ENCODE measurements at places on chromosomes 1 and 21.

- peak; percentile 39 for DNase-seq
Observed at GRCh38 chr1:62295921-62296491, 23.2 kb downstream of the KANK4 start.

DNA sequence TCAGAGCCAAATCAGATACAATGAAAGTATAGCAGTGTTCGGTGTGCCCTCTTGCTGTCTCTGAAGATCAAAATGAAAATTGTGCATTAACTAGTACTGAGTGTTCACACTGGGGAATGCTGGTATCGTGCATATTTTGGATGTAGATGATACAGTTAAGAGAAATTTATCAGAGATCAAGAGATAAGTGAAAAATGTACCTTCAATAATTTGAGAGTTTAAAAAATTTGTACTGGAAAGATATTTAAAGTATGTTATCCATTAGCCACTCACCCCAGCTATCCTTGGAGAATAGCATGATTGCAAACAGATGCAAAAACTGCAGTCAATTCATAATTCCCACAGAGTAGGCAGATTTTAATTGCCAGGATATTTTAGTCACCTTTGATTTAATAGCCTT, 56.4 kb downstream of the GREM2 start:
- no peak for DNase-seq

GRCh38 chr1:28779751-28780408, 32.1 kb upstream of the OPRD1 start:
- DNase-seq = no peak

DNA sequence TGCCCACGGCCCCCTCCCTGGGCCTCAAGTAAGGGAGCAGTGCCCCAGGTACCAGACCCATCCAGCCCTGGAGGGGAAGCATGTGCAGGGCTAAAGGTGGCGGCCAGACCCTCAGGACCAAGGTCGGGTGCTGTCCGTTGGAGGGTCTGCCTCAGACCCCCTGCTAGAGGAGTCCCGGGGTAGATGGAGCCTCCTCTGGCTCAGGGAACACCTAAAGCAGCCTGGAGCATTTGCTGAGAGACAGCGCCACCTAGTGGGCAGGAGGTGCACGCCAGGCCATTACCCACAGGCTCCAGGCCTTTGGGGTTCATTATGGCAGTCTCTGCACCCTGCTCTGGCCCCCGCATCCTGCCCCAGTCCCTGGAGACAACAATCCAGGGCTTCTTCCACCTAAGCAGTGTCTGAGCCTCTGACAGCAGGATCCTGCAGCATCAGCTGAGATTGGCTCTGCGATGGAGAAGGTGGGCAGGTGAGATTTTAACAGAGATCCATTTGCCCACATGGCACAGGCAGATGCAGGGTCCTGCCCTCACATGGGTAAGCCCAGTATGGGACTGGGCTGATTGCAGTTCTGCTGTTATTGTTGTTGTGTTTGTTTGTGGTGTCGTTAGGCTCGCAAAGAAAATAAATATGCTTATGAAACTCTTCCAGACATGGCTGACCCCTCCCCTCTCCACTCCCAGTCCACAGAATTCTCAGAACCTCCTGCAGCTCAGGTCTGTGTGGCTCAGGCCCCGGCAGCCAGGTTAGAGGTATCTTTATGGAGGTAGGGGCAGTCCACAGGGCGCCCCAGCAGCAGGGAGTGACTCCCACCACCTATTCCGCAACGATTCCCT, 42.4 kb downstream of the CTNNBIP1 start:
- DNase-seq = no peak

- no peak for DNase-seq
Observed at GRCh38 chr1:96075704-96076455, 645.7 kb upstream of the PTBP2 start.

- no peak for DNase-seq
Observed at GRCh38 chr1:113210248-113210647, 137.2 kb downstream of the LRIG2 start.

DNA sequence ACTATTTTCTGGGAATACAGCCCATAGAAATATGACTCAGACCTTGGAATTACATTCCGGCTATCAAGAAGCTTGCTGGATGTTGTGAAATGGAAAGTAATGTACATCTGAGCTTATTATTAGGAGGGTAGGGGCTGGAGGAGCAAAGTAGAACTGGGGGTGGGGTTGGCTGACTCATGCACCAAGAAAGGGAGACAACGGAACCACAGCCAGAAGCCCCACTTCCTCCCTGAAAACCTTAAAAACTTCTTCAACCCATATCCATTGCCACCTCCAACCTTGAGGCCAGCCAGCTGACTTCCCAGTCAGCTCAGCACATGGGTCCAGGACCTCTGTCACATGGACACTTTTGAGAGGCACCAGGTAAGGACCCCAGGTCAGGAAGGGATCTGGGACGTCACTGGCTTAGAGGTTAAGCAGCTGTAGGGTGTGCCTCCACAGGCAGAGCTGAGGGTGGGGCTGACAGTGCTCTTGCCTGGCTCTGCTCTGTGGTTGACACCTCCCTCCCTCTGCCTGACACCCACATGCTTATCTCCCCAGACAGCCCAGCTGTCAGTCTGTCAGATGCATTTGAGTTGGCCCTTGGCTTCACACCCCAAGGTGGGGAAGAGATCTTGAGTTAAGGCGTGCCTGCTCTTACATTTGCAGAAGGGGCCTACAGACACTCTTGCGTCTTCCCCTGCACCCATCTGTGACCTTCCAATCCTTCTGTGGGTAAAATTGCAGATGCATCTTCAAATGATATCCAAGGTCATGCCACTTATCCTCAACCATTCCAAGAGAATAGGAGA, 5.7 kb upstream of the ZNF683 start:
- DNase-seq = peak; percentile 31

DNA sequence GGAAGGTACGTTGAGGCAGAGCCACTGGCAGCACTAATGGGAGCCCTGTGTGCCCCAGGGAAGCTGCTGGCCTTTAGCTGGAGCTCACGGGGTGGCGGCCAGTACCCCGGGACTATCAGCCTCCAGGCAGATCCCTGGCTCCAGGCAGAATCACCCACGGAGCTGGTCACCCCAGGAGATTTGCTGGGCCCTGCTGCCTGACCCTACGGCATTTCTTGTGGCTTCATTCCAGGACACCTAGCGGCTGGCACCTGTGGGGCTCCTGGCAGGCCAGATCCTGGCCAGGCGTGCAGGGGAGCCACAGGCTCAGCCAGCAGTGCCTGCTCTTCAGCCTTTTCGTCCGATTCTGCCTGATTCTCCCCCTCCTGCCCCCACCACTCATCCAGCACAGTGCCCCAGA, 7.1 kb downstream of the PADI1 start:
- DNase-seq = no peak

DNA sequence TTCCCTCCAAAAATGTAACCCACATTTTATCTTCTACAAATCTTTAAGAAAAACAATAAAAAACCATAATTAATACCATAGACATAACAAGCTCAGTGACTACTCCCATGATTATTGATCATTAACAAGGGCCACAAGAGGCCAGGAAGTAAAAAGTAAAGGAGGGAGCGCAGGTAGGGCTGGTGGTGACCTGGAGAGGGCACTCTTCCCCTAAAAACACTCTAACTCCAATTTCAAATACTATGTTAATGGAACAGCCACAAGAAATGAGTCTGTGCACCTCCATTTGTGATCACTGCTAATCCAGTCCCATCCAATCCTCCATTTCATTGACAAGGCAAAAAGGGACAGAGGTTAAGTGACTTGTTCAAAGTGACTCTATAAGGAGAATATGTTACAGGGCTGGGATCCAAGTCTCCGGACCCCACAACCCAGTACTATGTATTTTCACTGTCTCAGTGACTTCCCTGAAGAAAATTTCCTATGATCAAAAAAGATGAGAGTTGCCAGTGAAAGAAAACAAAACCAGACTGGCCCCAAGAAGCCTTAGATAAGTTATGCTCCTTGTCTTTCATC, 41.2 kb upstream of the CFAP298 start:
- no peak for DNase-seq

- DNase-seq = no peak
Observed at GRCh38 chr1:6475381-6476133, 9.6 kb upstream of the TNFRSF25 start.

DNA sequence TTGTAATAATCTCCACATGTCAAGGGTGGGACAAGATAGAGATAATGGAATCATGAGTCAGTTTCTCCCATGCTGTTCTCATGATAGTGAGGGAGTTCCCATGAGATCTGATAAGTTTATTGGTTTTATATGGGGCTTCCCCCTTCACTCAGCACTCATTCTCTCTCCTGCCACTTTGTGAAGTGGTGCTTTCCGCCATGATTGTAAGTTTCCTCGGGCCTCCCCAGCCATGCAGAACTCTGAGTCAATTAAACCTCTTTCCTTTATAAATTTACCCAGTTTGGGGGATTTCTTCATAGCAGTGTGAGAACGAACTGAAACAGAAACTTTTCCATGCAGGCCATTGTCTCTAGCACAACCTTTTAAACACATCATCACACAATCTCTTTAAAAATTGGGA, 221.5 kb upstream of the BRINP3 start:
- DNase-seq = no peak

DNA sequence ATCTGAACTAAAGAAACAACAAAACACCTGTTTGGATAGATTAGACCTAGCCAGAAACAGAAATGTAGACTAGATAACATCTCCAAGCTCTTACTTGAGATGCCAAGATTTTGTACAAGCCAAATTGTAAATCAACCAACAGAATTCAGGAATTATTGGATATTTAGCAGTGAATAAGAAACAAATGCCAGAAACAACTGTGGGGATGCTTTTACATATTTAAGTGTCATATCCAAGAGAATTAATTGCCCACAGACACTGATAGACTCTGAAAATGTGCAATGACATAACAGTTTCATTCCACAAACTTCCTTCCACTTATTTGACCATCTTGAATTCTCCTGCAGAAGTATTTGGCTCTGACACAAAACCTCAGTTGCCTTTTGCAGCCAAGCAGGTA, 92.3 kb downstream of the SGIP1 start:
- DNase-seq = no peak

GRCh38 chr1:245776139-245776538, 621.4 kb downstream of the KIF26B start:
- no peak for DNase-seq

GRCh38 chr1:212118872-212119260, 83.3 kb downstream of the DTL start:
- no peak for DNase-seq

DNA sequence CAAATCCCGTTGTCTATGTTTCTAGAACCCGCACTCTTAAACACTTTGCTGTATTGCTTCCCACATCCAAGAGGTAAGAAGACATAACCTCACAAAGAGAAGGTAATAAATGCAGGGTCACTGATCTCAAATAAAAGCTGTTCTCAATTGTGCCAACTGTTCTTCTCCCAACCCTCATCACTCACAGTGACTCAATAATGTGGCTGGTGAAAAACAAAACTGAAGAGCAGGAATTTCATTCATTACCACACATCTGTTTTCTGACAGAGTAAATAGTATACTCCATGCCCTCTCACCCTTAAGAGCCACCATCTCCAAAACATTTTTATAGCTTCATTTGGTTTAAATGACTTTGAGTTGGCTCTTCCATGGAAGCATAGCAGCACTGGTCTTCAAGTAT, 6.2 kb upstream of the ERICH3 start:
- DNase-seq = no peak

DNA sequence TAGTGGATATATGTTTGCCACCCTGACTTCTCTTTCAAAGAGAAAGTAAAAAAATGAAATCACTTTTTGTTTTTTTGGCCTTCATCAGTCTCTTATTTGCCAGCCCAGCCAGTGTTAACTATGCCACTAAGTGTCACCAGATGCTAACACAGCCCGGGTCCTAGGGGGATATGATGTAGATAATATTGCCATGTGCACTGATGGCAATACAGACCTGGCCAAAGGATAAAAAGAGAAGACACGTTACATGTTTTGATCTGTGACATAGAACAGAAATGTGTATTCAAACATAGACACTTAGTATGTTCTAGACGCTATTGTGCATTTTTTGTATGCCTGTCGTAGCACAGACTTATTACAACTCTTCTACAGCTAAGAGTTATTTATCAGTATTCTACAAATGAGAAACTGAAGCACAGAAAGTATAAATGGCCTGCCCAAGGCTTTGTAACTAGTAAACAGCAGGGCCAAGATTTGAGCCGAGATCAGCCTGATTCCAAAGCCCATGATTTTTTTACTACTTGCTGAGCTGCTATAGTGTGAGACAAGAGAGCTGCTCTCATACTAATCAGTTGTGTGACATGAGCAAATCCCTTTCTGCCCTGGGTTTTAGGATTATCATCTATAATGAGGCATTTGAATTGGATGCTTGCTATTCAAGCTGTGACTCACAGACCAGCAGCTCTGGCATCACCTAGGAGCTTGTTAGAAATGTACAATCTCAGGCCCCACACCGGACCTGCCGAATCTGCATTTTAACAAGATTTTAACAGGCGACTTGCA, 6.3 kb downstream of the LRRC53 start:
- DNase-seq = no peak

DNA sequence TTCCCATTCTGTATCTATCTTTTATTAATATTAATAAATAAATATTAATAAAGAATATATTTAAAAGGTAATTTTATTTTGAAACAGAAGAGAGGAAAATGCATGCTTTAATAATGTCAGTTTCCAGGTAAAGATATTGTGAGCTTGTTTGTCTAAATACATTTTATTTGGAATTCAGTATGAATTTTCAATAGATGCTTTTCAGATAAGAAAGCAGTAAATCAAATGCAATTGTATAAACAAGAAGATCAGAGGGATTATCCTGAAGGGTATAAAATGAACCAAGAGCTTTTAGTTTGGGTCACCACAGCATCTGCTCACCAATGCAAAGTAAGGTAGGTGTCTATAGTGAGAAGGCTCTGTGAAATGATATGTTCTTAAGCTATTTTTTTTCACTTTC, at the start of gene TSHB:
TSHB (plus strand) TSS at position 301 of the 400 bp plus-strand sequence. CDS start 3,537 bp downstream, outside the sequence.
- DNase-seq = no peak

GRCh38 chr1:21175670-21176581, 771 bp downstream of the EIF4G3 start:
- no peak for DNase-seq

DNA sequence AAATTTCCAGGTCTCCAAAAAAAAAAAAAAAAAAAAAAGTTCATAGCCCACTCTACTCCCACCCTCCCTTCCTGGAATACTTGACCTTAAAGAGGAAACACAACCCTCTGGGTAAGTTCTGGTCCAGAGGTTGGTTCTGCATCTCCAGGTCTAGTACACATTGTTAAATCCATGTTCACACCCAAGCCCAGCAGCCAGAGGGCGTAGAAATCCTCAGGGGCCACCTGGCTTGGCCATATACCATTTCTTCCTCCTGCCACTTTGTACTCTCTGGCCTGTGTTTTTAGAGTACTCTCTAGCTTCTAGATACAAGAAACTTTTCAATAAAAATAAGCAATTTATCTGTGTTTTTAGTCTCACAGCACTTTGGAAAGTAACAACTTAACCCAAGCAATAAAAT, 89.3 kb downstream of the PHTF1 start:
- DNase-seq = no peak

GRCh38 chr1:54259546-54260140, 59.7 kb downstream of the MRPL37 start:
- no peak for DNase-seq

DNA sequence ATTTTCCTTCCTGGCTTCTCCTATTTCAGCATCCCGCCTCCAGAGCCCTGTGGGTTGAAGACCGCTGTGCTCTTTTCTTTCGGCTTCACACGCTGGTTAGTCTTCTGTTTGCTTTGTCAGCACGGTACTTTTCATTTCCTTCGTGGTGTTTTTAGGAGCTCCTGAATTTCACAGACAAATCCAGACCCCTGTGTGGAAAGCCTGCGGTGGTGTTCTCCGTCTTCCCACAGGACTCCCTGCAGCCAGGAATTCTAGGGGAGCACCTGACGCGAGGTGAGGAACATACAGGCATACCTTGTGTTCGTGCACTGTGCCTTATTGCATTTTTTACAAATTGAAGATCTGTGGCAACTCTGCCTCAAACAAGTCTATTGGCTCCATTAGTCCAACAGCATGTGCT, 210.2 kb upstream of the MAP1LC3C start:
- DNase-seq = no peak

- DNase-seq = no peak
Observed at GRCh38 chr1:225882694-225883615, 775 bp upstream of the TMEM63A start.

Data from smooth muscle cell of the brain vasculature (primary cell).